Esophagus squamous epithelium (tissue), 5 donors: ENCODE measurements at places on chromosomes 3 and 15.
A peak's percentile ranks its signal among the peaks of the same experiment; 100 is the strongest.

GRCh38 chr3:140395134-140396075 is 282.5 kb upstream of the TRIM42 start:
- no peak overlapping the region for H3K27ac ChIP-seq
- no peak for DNase-seq
- no peaks in the 10 kb centered on the region for H3K4me1 ChIP-seq
- no peaks in the 10 kb centered on the region for H3K36me3 ChIP-seq

- H3K4me1 ChIP-seq, result peaks cover 10% of the 10 kb centered on the region
- no peak overlapping the region for H3K4me3 ChIP-seq
- no peaks in the 10 kb centered on the region for H3K27me3 ChIP-seq
- peak overlapping the region; percentile 30 for H3K27ac ChIP-seq
- no peaks in the 10 kb centered on the region for H3K36me3 ChIP-seq
Measured at GRCh38 chr3:100880072-100880471, 113.1 kb downstream of the ABI3BP start.

- H3K27ac ChIP-seq, result no peak overlapping the region
- DNase-seq, result no peak
- H3K4me1 ChIP-seq, result peaks cover 32% of the 10 kb centered on the region
Measured at GRCh38 chr3:57696801-57697321, 4.0 kb upstream of the DENND6A start.

DNA sequence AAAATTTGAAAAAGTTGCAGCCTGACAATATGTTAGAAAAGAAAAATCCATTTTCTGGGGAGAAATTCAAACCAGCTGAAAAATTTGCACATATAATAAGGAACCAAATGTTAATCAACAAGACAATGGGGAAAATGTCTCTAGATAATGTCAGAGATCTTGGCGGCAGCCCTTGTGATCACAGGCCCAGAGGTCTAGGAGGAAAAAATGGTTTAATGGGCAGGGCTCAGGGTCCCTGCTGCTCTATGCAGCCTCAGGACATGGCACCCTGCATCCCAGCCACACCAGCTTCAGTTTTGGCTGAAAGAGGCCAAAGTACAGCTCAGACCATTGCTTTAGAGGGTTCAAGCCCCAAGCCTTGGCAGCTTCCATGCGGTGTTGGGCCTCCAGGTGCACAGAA is 701.9 kb downstream of the IGSF11 start:
- H3K27me3 ChIP-seq, result no peaks in the 10 kb centered on the region
- H3K36me3 ChIP-seq, result no peaks in the 10 kb centered on the region
- no peak overlapping the region for H3K4me3 ChIP-seq
- H3K27ac ChIP-seq, result no peak overlapping the region
- H3K4me1 ChIP-seq, result no peaks in the 10 kb centered on the region

DNA sequence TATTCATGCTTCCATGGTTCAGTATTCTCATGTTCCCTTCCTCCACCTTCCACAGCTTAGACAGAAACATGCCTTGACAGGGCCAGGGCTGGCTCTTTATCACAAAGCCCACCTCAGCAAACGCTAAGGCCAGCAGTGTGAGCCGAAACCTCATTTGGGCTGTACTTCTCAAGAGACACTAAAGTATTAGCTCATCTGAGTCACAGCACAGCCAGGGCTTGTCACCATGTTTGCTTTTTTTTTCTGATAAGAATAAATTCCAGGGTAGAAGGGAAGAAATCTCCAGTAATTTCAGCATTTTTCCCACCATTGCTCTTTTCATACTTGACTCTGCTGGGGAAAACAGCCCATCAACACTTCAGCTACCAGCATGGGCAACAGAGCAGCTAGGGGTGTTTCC is 95.4 kb downstream of the MYLK start:
- DNase-seq, result no peak
- no peak overlapping the region for H3K4me3 ChIP-seq
- H3K27me3 ChIP-seq, result no peaks in the 10 kb centered on the region
- H3K36me3 ChIP-seq, result no peaks in the 10 kb centered on the region
- no peaks in the 10 kb centered on the region for H3K4me1 ChIP-seq

DNA sequence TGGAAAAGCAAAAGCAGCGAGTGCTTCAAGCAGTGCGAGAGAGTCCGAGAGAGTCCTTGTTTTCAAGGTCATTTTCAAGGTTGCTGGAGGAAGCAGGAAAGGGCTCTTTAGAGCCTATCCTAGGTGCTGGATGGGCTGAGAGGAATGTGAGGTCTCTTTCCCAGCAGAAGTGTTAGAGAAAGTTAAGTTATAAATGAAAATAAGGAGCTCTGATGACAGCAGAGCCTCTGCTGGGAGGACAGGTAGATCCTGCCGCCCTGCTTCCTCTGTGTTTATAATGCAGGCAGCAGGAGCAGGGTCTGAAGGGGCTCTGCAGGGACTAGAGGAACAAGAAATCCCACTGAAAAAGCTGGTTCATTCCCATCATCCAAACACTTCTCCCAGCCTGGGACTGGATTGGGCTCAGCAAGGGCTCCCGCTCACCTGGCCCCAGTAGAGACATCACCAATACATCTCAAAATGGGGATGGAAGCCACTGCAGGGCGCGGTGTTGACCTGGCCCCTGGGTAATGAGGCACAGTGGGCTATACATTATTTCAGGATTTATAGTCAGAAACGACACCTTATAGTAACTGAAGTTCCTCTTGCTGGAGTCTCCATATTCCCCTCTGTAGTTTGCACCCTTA is 41.5 kb upstream of the RAB6B start:
- no peaks in the 10 kb centered on the region for H3K36me3 ChIP-seq
- no peak overlapping the region for H3K4me3 ChIP-seq
- no peaks in the 10 kb centered on the region for H3K4me1 ChIP-seq
- H3K27ac ChIP-seq, result peak overlapping the region; percentile 7

GRCh38 chr15:24067733-24068501 is 380.8 kb upstream of the NDN start:
- no peaks in the 10 kb centered on the region for H3K36me3 ChIP-seq
- H3K4me1 ChIP-seq, result no peaks in the 10 kb centered on the region
- no peak overlapping the region for H3K4me3 ChIP-seq
- no peak for DNase-seq

- H3K36me3 ChIP-seq, result no peaks in the 10 kb centered on the region
- H3K4me1 ChIP-seq, result peaks cover 7% of the 10 kb centered on the region
- peak overlapping the region; percentile 24 for H3K4me3 ChIP-seq
- no peak for DNase-seq
- no peaks in the 10 kb centered on the region for H3K27me3 ChIP-seq
- no peak overlapping the region for H3K27ac ChIP-seq
Measured at GRCh38 chr3:194255252-194256039, 95.7 kb downstream of the CPN2 start.

GRCh38 chr3:73683706-73684105 is 59.0 kb upstream of the PDZRN3 start:
- no peak for DNase-seq
- H3K27me3 ChIP-seq, result no peaks in the 10 kb centered on the region
- H3K4me3 ChIP-seq, result no peak overlapping the region
- H3K36me3 ChIP-seq, result no peaks in the 10 kb centered on the region
- peak overlapping the region; percentile 28 for H3K27ac ChIP-seq

DNA sequence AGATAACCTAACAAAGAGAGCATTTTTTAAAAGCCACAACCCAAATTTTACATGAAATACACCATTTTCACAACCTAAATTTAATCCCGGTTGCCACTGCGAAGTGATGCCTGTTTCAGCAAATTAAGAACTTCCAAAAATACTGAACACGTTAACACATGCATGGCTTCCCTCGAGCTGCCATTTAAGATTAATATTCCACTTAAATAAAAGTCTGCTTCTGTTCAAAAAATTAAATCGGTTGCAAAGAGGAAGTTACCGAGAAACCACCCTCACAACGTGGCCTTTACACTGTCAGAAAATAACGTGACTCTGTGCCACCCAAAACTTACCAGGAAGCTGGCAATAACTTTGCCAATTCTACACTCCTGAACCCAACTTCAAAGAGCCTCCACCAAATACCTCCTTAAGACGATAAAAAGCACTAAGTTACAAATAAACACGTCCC is 1.2 kb downstream of the TBL1XR1 start:
- H3K4me3 ChIP-seq, result peak overlapping the region; percentile 93
- peaks cover 13% of the 10 kb centered on the region for H3K4me1 ChIP-seq
- DNase-seq, result no peak
- H3K27me3 ChIP-seq, result no peaks in the 10 kb centered on the region

GRCh38 chr3:135503065-135503759 is 462.3 kb upstream of the PPP2R3A start:
- H3K27me3 ChIP-seq, result no peaks in the 10 kb centered on the region
- H3K36me3 ChIP-seq, result no peaks in the 10 kb centered on the region
- no peaks in the 10 kb centered on the region for H3K4me1 ChIP-seq
- H3K4me3 ChIP-seq, result no peak overlapping the region

- no peak for DNase-seq
- H3K27me3 ChIP-seq, result no peaks in the 10 kb centered on the region
- no peaks in the 10 kb centered on the region for H3K4me1 ChIP-seq
- no peaks in the 10 kb centered on the region for H3K36me3 ChIP-seq
Measured at GRCh38 chr3:157312376-157312745, 124.3 kb upstream of the PTX3 start.

DNA sequence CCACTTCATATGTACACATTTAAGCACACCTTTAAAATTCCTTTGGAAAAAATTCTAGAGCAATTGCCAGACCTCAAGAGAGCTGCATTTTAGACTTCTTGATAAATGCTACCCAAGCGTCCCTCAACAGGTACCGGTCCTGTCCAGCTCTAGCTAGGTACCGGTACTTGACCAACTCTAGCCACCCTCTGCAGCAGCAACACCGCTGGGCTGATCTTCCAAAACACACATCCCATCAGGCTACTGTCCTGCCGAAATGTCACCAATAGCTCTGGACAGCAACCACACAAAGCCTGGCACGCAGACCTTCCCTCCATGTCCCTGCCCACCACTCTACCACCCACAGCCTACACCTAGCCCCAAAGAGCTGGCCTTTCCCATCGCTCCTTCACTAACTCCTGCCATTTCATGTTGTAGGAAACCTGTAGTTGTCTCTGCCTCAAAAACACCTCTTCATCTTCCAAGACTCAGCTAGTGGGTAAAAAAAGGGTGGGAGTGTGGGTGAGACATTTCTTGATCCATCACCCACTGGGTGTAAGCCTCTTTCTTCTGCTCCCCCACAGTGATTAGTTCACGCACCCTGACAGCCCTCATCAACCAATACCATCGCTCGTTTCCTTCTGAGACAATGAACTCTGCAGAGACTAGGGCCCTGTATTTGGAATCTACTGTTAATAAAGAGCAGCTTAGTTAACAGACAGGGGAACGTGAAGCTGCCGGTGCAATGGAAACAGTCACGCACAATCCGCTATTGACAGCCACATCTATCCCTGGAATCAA is 6.8 kb downstream of the CHSY1 start:
- no peaks in the 10 kb centered on the region for H3K36me3 ChIP-seq
- H3K27me3 ChIP-seq, result no peaks in the 10 kb centered on the region
- no peak for DNase-seq
- H3K27ac ChIP-seq, result peak overlapping the region; percentile 70
- no peak overlapping the region for H3K4me3 ChIP-seq

DNA sequence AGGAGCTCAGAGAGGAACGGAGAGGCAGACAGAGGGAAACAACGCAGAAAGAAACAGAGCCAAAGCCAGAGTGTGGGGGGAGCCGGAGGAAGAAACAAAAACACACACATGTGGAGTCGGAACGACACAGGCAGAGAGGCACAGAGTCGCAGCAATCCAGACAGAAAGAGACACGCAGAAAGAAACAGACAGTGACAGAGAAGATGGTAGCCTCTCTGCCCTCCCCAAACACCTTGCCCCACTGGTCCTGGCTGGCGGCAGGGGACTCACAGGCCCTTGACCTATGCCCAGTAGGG is 1.7 kb downstream of the NCKIPSD start:
- no peaks in the 10 kb centered on the region for H3K27me3 ChIP-seq
- H3K4me1 ChIP-seq, result peaks cover 28% of the 10 kb centered on the region
- peak overlapping the region; percentile 87 for H3K4me3 ChIP-seq
- peak overlapping the region; percentile 88 for H3K27ac ChIP-seq
- peaks cover 36% of the 10 kb centered on the region for H3K36me3 ChIP-seq

- H3K27ac ChIP-seq, result no peak overlapping the region
- no peak overlapping the region for H3K4me3 ChIP-seq
- no peak for DNase-seq
- H3K36me3 ChIP-seq, result no peaks in the 10 kb centered on the region
Measured at GRCh38 chr3:142134799-142135325, 14.5 kb downstream of the TFDP2 start.

GRCh38 chr3:27360113-27361078 is 8.8 kb downstream of the NEK10 start:
- no peak for DNase-seq
- H3K4me1 ChIP-seq, result no peaks in the 10 kb centered on the region
- H3K27me3 ChIP-seq, result no peaks in the 10 kb centered on the region
- no peaks in the 10 kb centered on the region for H3K36me3 ChIP-seq
- no peak overlapping the region for H3K4me3 ChIP-seq

GRCh38 chr3:146664403-146664802 is 59.3 kb upstream of the PLSCR5 start:
- no peaks in the 10 kb centered on the region for H3K27me3 ChIP-seq
- no peak for DNase-seq
- no peaks in the 10 kb centered on the region for H3K4me1 ChIP-seq
- H3K4me3 ChIP-seq, result no peak overlapping the region

DNA sequence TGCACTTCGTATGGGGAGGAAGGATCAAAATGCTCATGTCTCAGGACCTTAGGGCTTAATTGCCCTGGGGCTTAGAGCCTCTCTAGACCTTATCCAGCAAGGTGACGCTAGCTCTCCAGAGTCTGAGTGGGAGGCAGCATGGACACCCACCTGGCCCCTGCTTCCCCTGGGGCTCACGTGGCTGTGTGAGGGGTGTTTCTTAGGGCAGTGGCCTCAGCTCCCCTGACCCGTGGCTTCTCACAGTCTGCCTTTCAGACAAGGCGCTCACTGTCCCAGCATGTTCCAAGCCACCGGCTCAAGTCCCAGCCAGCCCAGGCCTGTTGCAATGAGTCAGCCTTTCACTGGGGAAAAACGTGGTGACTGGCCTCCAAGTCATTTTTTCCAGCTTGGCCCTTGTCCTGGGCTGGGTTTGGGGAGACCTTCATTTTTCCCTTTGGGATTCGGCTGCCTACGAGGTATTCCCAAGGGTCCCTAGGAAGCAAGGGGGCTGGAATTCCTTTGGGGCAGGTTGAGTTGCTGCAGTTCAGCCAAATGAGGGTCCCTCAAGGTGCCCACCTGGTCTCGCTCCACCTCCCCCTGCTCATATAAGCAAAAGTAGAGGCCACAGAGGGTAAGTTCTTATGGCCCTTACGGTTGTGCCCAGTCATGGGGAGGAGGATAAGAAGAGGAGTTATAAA is 15.7 kb downstream of the BHLHE40 start:
- H3K4me1 ChIP-seq, result peaks cover 23% of the 10 kb centered on the region
- no peaks in the 10 kb centered on the region for H3K36me3 ChIP-seq
- no peaks in the 10 kb centered on the region for H3K27me3 ChIP-seq
- DNase-seq, result no peak

DNA sequence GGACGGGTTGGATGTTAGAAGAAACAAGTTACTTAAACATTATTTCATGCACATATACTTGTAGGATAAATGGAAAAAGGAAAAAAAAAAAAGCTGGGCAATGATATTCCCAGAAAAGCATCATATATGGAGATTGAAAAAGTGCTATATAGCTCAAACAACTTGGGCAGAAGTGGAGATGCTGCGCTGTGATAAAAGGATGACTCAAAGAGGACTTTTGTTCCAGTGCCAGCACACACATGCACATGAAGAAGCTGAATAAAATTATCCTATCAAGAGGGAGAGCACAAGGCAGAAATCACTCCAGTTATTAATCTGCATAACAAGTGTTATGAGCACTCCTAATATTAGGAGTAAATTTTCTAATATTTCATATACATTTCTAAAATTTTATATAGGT is 30.9 kb downstream of the FRMD4B start:
- DNase-seq, result no peak
- H3K27me3 ChIP-seq, result no peaks in the 10 kb centered on the region
- H3K36me3 ChIP-seq, result no peaks in the 10 kb centered on the region
- no peak overlapping the region for H3K27ac ChIP-seq
- H3K4me1 ChIP-seq, result no peaks in the 10 kb centered on the region
